ENCODE measurements at places on chromosomes 13 and 19.

GRCh38 chr19:38290631-38291147, 13.4 kb upstream of the C19orf33 start:
- no peak for DNase-seq

GRCh38 chr13:38346764-38347163, 2.9 kb upstream of the UFM1 start:
- no peak for DNase-seq

DNA sequence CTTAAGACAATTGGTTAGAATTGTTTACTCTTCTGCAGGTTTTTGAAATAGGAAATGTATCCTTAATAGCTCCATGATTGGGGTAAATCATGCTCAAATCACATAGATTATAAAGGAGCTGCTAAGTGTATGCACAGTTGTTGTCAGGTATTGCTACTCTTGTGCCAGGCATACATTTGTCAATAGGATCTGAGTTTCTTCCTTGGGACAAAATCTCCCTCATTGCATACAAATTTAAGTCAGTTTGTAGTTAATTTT, 109.3 kb upstream of the MLNR start:
- no peak for DNase-seq

DNA sequence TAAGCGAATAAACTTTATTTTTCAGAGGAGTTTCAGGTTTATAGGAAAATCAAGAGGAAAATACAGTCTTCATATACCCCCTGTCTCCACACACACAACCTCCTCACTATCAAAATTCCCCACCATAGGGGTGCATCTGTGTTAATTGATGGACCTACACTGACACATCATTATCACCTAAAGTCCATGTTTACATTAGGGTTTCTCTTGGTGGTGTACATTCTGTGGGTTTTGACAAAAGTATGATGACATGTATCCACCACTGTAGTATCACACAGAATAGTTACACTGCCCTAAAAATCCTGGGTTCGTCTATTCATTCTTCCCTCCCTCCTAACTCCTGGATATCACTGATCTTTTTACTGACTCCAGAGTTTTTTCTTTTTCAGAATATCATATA, 654.2 kb downstream of the UQCRFS1 start:
- DNase-seq, result no peak

DNA sequence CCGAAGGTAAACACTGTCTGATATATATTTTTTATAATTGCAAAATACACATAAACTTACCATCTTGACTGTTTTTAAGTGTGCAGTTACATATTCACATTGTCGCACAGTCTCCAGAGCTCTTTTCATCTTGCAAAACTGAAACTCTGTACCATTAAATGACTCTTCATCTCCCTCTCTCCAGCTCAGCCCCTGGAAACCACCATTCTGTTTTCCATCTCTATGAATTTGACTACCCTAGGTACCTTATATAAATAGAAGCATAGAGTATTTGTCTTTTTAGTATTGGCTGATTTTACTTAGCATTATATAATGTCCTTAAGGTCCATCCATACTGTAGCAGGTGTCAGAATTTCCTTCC, 45.8 kb downstream of the LRCH1 start:
- no peak for DNase-seq

GRCh38 chr13:103931331-103931845, 865.2 kb upstream of the SLC10A2 start:
- no peak for DNase-seq

- no peak for DNase-seq
Observed at GRCh38 chr19:7550987-7551761, 15.7 kb downstream of the PNPLA6 start.

DNA sequence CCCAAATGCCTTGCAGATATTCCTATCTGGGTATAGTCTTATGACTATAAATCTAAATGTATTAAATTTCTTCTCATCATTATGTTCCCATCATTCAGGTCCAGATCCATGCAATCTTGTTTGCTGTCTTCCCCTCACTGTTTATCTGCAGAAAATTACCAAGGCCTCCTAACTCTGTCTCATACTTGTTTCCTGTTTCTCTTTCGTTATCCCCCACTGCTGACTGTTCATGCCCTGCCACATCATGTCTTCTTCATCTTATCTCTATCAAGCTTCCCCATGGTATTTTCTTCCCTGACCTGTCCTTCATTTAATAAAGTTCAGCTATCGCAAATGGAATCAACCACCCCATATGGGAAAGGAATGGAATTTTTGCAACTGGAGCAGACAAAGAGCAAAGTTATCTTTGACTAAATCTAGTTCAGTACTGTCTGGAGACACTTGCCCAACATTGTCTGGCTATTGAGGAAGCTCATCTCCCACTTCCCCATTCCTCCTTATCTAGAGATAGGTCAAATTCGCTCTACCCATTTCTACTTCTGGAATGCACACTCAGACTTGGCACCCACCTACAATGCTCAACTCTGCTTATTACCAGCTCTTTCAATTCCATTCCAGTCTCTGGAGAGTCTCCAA, 1358.1 kb downstream of the EFNB2 start:
- no peak for DNase-seq

DNA sequence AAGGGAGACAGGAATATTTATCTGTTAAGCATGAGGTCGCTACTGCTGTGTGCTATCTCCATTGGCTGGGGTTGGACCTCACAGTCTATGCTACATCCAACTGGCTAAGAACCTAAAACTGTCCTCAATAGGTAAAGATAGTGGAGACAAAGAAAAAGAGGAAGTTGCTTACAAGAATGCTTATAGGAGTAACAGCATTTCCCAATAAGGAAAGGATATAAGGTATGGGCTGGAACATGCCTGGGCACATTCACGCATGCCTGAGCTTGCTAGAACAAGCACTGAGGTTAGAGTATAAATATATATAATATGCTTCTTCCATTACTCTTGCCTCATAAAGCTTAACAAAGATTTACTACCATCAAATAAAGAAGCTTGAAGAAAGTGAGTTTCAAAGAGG, 47.9 kb upstream of the CEACAM21 start:
- no peak for DNase-seq

GRCh38 chr13:41418731-41419130, 38.6 kb upstream of the RGCC start:
- DNase-seq, result no peak

GRCh38 chr19:3636506-3636905, 9.9 kb upstream of the CACTIN start:
- no peak for DNase-seq

GRCh38 chr13:112142401-112142930, 75.5 kb downstream of the SOX1 start:
- DNase-seq, result no peak

- no peak for DNase-seq
Observed at GRCh38 chr19:33193269-33193864, 763 bp upstream of the LRP3 start.
